Regular cardiac myocyte (primary cell): ENCODE measurements at places on chromosomes 5 and 9. TPM values are rescaled to one million over a fixed set of nuclear protein-coding genes. Genes with fewer than 3 reads are reported as not detected.

Gene FOXE1
- under 0.01 TPM in 2 replicates for total RNA-seq

Gene OBP2B
- not detected in 2 replicates for total RNA-seq

Gene FOXD4L5
- total RNA-seq, result under 0.01 and 0.19 TPM in 2 replicates

Gene FGF18
- not detected in 2 replicates for total RNA-seq

Gene RMRP
- total RNA-seq, result 3,474 and 7,582 TPM in 2 replicates

Gene FLT4
- total RNA-seq, result 0.56 and 0.58 TPM in 2 replicates

Gene PCDHA12
- 0.28 TPM in 1 of 2 replicates, not detected in the other for total RNA-seq

Gene SLC1A3
- total RNA-seq, result 2.1 and 4.2 TPM in 2 replicates

Gene PCA3
- under 0.01 TPM in 1 of 2 replicates, not detected in the other for total RNA-seq

Gene C9
- total RNA-seq, result 0.28 and 0.38 TPM in 2 replicates

Gene WNT8A
- not detected in 2 replicates for total RNA-seq

Gene RAPGEF1
- 9.9 and 13.8 TPM in 2 replicates for total RNA-seq

Gene PTBP3
- 22.6 and 27.3 TPM in 2 replicates for total RNA-seq

Gene CERT1
- total RNA-seq, result 15.9 and 28.5 TPM in 2 replicates

Gene PCDHGB4
- 9.6 and 22.0 TPM in 2 replicates for total RNA-seq

Gene MELK
- total RNA-seq, result 7.0 and 40.8 TPM in 2 replicates

Gene PCDHGB1
- 0.38 and 3.1 TPM in 2 replicates for total RNA-seq

Gene CDKN2B
- total RNA-seq, result 10.2 and 22.0 TPM in 2 replicates

Gene SLC25A2
- under 0.01 and 0.19 TPM in 2 replicates for total RNA-seq

Gene KLHL3
- 2.9 and 3.1 TPM in 2 replicates for total RNA-seq

Gene SLC22A4
- total RNA-seq, result 1.2 and 2.3 TPM in 2 replicates

Gene CNTLN
- total RNA-seq, result 8.6 and 10.1 TPM in 2 replicates

Gene FBN2
- 1.7 and 9.6 TPM in 2 replicates for total RNA-seq

Gene TOR1A
- 35.8 and 61.2 TPM in 2 replicates for total RNA-seq

Gene RANBP3L
- not detected in 2 replicates for total RNA-seq

Gene HMCN2
- under 0.01 TPM in 1 of 2 replicates, not detected in the other for total RNA-seq

Gene EGFL7
- 38.3 and 57.8 TPM in 2 replicates for total RNA-seq

Gene CCDC187
- total RNA-seq, result under 0.01 TPM in 2 replicates

Gene NPM1
- 1,405 and 1,642 TPM in 2 replicates for total RNA-seq
